ENCODE measurements at places on chromosomes 3 and 15.
A peak's percentile ranks its signal among the peaks of the same experiment; 100 is the strongest.

DNA sequence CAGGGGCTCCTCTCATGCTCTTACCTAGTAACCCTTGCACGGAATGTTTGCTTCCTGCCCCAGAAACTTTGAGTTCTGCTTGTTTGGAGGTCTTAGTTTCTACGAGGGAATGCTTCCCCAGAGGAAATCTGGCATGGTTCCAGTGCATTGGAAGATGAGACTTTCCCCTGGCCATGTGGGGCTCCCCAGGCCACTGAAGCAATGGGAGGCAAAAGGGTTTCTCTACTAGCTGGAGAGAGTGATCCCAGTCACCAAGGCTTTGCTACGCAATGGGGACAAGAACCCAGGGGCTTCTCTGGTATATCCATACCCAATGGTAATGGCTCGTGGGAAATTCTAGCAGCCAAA is 44.2 kb upstream of the RPL32 start:
- H3K4me3 ChIP-seq: peak overlapping the region; percentile 73
- H3K4me1 ChIP-seq: peaks cover 20% of the 10 kb centered on the region
- no peak overlapping the region for H3K27ac ChIP-seq
- H3K36me3 ChIP-seq: no peaks in the 10 kb centered on the region

DNA sequence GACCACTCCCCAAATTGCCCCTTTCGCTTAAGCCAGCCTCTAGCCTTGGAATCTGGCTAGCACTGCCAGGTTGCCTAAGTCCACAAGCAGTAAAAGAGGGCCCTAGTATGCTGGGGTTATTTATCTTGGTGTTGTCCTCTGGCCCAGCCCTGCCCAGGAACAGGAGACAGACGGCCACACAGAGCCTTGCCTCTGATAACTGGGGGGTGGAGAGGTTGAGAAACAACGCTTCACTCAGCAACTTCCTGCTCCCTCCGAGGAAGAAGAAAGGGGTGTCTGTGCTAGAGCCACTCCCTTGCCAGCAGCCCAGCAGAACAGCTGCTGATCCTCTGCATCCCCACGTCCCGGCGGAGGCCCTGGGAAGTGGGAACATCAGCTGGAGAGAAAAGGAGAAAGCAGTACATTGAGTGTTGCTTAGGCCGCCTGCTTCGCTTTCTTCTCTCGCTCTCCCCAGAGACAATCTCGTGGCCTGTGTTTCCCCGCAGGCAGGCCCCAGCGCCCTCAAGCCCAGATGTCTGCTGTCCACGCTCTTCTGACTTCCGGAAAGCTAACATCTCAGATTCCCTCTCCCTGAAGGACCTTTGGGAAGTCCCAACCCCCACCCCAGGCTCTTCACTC is 22.6 kb upstream of the C3orf70 start:
- peaks cover 2% of the 10 kb centered on the region for H3K4me1 ChIP-seq
- no peak overlapping the region for H3K4me3 ChIP-seq
- H3K36me3 ChIP-seq: no peaks in the 10 kb centered on the region
- H3K27me3 ChIP-seq: no peaks in the 10 kb centered on the region

- no peaks in the 10 kb centered on the region for H3K27me3 ChIP-seq
- no peaks in the 10 kb centered on the region for H3K36me3 ChIP-seq
- H3K27ac ChIP-seq: no peak overlapping the region
- H3K4me3 ChIP-seq: no peak overlapping the region
These were observed 18.2 kb downstream of the FOXP1 start for GRCh38 chr3:71565316-71565715.

GRCh38 chr3:12586403-12586802 is 29.5 kb downstream of the MKRN2 start:
- no peak overlapping the region for H3K4me3 ChIP-seq
- no peaks in the 10 kb centered on the region for H3K4me1 ChIP-seq
- H3K27me3 ChIP-seq: peaks cover 2% of the 10 kb centered on the region
- H3K27ac ChIP-seq: peak overlapping the region; percentile 22
- no peak for DNase-seq
- peaks cover 37% of the 10 kb centered on the region for H3K36me3 ChIP-seq
